ENCODE measurements at places on chromosomes 6 and 20. TPM values are rescaled to one million over a fixed set of nuclear protein-coding genes. Genes with fewer than 3 reads are reported as not detected.

GRCh38 chr20:57683287-57683686, 26.5 kb downstream of the PMEPA1 start:
- H3K36me3 ChIP-seq, result no peaks in the 10 kb centered on the region
- peak overlapping the region; percentile 25 for H3K27ac ChIP-seq
- no peaks in the 10 kb centered on the region for H3K4me1 ChIP-seq
- no peak for DNase-seq

- no peak overlapping the region for H3K27ac ChIP-seq
- no peak overlapping the region for H3K4me3 ChIP-seq
- no peaks in the 10 kb centered on the region for H3K4me1 ChIP-seq
- no peak for DNase-seq
Measured at GRCh38 chr6:5403609-5404008, 142.3 kb downstream of the FARS2 start.

GRCh38 chr6:90500458-90500857, 86.4 kb downstream of the MAP3K7 start:
- no peak overlapping the region for H3K4me3 ChIP-seq
- no peak overlapping the region for H3K27ac ChIP-seq
- no peaks in the 10 kb centered on the region for H3K36me3 ChIP-seq
- no peaks in the 10 kb centered on the region for H3K4me1 ChIP-seq
- DNase-seq, result no peak

- H3K27ac ChIP-seq, result no peak overlapping the region
- no peak for DNase-seq
- H3K36me3 ChIP-seq, result no peaks in the 10 kb centered on the region
- no peak overlapping the region for H3K4me3 ChIP-seq
- no peaks in the 10 kb centered on the region for H3K4me1 ChIP-seq
Measured at GRCh38 chr6:146985111-146985510, 219.1 kb upstream of the STXBP5 start.

- no peaks in the 10 kb centered on the region for H3K27me3 ChIP-seq
- no peak for DNase-seq
- H3K4me1 ChIP-seq, result no peaks in the 10 kb centered on the region
- no peak overlapping the region for H3K4me3 ChIP-seq
- no peak overlapping the region for H3K27ac ChIP-seq
Measured at GRCh38 chr6:113120224-113120581, 736.9 kb upstream of the MARCKS start.

- H3K27me3 ChIP-seq, result no peaks in the 10 kb centered on the region
- DNase-seq, result no peak
- no peak overlapping the region for H3K27ac ChIP-seq
Measured at GRCh38 chr6:134724771-134725340, 225.0 kb downstream of the ALDH8A1 start.

The XKR7 gene
- total RNA-seq, result not detected

DNA sequence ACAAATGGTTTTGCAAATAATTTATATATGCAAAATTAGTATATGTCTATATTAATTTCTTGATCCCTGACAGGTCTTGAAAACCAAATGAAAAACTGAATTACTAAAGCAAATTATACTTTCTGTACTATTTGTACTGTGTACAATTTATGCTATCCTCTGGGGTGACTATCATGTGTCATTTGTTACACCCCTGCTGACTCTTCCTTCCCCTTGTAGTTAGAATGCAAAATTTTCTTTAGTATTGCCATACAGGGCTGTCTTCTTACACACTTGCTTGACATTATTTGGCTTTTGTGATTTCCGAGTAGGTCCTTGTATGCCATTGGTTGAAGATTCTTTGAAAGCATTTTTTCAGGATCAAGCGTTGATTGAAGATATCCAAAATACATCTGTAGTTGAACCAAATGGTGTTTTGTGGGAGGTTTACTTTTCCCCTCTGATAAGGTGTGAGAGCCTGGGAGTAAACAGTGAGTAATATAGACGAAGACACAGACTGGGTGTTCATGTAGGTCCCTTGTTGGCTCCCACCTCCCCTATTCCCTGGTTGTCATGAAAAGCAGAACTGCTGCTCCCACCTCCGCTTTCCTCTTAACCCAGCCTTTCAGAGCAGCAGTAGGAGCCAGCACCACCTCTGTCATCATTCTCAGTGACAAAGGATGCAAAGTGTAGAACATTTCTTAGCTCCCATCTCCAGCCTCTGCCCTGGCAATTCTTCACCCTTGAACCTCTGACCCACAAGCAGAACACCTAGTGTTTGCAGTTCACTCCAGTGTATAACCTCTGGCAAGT, 29.0 kb downstream of the NCOA7 start:
- no peak overlapping the region for H3K4me3 ChIP-seq
- no peaks in the 10 kb centered on the region for H3K27me3 ChIP-seq
- H3K27ac ChIP-seq, result no peak overlapping the region
- peaks cover 3% of the 10 kb centered on the region for H3K4me1 ChIP-seq
- no peaks in the 10 kb centered on the region for H3K36me3 ChIP-seq
- DNase-seq, result no peak

GRCh38 chr20:46799781-46800408, 90.4 kb downstream of the SLC2A10 start:
- no peaks in the 10 kb centered on the region for H3K27me3 ChIP-seq
- no peaks in the 10 kb centered on the region for H3K36me3 ChIP-seq
- H3K4me3 ChIP-seq, result no peak overlapping the region
- H3K4me1 ChIP-seq, result no peaks in the 10 kb centered on the region
- no peak for DNase-seq
- H3K27ac ChIP-seq, result no peak overlapping the region

The VGLL2 gene
- not detected for total RNA-seq

Measured in breast epithelium (tissue), 4 donors.